Hepatocyte (in vitro differentiated cells): ENCODE measurements at places on chromosomes 6 and 20. TPM values are rescaled to one million over a fixed set of nuclear protein-coding genes. Genes with fewer than 3 reads are reported as not detected.

The PRR18 gene
- total RNA-seq = 0.77 and 1.0 TPM in 2 replicates

The CD83 gene
- total RNA-seq = 3.9 and 6.2 TPM in 2 replicates

The DEFB124 gene
- not detected in 2 replicates for total RNA-seq

The CSNK2B gene
- 155 and 185 TPM in 2 replicates for total RNA-seq

The SAPCD1 gene
- 1.4 and 4.1 TPM in 2 replicates for total RNA-seq

The TREM2 gene
- 2.5 and 2.8 TPM in 2 replicates for total RNA-seq

The PDE7B gene
- 7.2 and 9.2 TPM in 2 replicates for total RNA-seq

The RIPPLY2 gene
- not detected in 2 replicates for total RNA-seq

The DUSP22 gene
- 21.9 and 26.3 TPM in 2 replicates for total RNA-seq

DNA sequence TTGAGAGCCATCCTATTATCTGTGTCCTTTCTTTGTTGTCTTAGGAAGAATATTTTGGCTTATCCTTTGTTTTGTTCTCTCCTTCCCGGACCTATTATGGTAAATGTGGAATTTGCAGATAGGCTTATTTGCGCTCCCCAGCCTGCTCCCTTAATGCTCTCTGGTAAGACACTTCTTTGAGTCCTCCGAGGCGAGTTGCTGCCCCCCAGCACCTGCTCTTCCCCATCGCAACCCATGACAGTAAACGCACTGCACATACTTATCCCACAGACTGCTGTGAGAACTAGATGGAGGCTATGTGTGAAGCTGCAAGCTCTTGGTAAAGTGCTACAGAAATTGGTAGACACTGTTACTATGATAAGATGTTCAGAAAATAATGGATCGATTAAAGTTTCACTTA is 47.0 kb upstream of the ESR1 start:
- peaks cover 10% of the 10 kb centered on the region for H3K4me1 ChIP-seq
- no peak overlapping the region for H3K4me3 ChIP-seq
- no peak overlapping the region for H3K27ac ChIP-seq
- H3K27me3 ChIP-seq = no peaks in the 10 kb centered on the region
- DNase-seq = no peak

GRCh38 chr6:51062166-51062722 is 243.6 kb downstream of the TFAP2B start:
- DNase-seq = no peak
- no peaks in the 10 kb centered on the region for H3K27me3 ChIP-seq
- no peak overlapping the region for H3K4me3 ChIP-seq
- no peaks in the 10 kb centered on the region for H3K36me3 ChIP-seq

DNA sequence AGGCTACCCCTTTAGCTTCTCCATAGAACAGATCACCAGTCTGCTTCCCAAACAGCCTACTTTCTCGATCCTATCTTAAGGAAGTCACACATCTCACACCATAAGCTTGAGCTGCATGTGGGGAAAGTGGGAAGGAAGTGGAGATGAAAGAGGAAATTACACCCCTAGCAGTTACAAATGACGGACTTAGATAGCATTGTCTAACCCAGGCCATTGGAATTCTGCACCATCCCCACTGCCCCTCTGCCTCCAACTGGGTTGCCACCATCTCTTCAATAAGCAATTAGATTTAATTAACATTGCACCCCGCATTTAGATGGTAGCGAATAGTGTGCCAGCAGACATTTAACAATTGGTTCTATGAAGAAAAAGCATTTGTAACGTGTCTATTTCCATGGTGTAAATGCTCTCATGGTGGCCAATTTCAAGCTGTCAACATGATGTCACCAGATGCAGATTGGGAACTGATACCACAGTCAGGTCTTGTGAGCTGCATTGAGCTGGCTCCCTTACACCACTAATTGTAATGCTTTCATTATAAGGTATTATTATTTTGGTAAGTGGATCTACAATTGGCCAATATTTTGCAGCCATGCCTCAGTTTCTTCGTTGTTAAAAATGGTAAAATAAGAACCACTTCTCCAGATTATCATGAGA is 124.7 kb downstream of the CD24 start:
- no peaks in the 10 kb centered on the region for H3K4me1 ChIP-seq
- H3K27me3 ChIP-seq = no peaks in the 10 kb centered on the region
- H3K4me3 ChIP-seq = no peak overlapping the region
- no peaks in the 10 kb centered on the region for H3K36me3 ChIP-seq
- DNase-seq = no peak
- H3K27ac ChIP-seq = no peak overlapping the region

GRCh38 chr6:21801446-21802174 is 208.1 kb downstream of the SOX4 start:
- no peaks in the 10 kb centered on the region for H3K36me3 ChIP-seq
- H3K27ac ChIP-seq = peak overlapping the region; percentile 33
- no peak for DNase-seq
- no peaks in the 10 kb centered on the region for H3K4me1 ChIP-seq
- no peak overlapping the region for H3K4me3 ChIP-seq
- H3K27me3 ChIP-seq = no peaks in the 10 kb centered on the region

- H3K4me3 ChIP-seq = peak overlapping the region; percentile 65
- H3K27me3 ChIP-seq = no peaks in the 10 kb centered on the region
- DNase-seq = peak; percentile 54
- H3K36me3 ChIP-seq = no peaks in the 10 kb centered on the region
Measured at GRCh38 chr20:24991897-24992486, 559 bp downstream of the APMAP start.

- no peak overlapping the region for H3K4me3 ChIP-seq
- H3K36me3 ChIP-seq = no peaks in the 10 kb centered on the region
- no peaks in the 10 kb centered on the region for H3K4me1 ChIP-seq
- no peaks in the 10 kb centered on the region for H3K27me3 ChIP-seq
- no peak for DNase-seq
- no peak overlapping the region for H3K27ac ChIP-seq
Measured at GRCh38 chr6:122393351-122393896, 6.0 kb upstream of the HSF2 start.

DNA sequence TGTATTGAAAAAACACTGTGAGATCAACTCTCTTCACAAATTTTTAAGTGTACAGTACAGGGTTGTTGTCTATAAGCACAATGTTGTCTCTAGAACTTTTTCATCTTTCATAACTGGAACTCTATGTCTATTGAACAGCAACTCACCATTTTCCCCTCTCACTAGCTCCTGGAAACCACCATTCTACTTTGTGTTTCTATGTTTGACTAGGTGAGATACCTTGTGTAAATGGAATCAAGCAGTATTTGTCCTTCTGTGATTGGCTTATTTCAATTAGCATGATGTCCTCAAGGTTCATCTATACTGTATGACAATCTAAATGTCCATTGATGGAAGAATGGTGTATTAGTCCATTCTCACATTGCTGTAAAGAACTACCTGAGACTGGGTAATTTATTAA is 210.1 kb upstream of the FUT9 start:
- no peaks in the 10 kb centered on the region for H3K36me3 ChIP-seq
- no peak for DNase-seq
- H3K4me1 ChIP-seq = peaks cover 3% of the 10 kb centered on the region
- H3K27me3 ChIP-seq = no peaks in the 10 kb centered on the region
- no peak overlapping the region for H3K27ac ChIP-seq

- no peaks in the 10 kb centered on the region for H3K27me3 ChIP-seq
- DNase-seq = no peak
- no peak overlapping the region for H3K4me3 ChIP-seq
- H3K4me1 ChIP-seq = no peaks in the 10 kb centered on the region
- no peaks in the 10 kb centered on the region for H3K36me3 ChIP-seq
- no peak overlapping the region for H3K27ac ChIP-seq
Measured at GRCh38 chr6:156585859-156586258, 191.3 kb upstream of the ARID1B start.

DNA sequence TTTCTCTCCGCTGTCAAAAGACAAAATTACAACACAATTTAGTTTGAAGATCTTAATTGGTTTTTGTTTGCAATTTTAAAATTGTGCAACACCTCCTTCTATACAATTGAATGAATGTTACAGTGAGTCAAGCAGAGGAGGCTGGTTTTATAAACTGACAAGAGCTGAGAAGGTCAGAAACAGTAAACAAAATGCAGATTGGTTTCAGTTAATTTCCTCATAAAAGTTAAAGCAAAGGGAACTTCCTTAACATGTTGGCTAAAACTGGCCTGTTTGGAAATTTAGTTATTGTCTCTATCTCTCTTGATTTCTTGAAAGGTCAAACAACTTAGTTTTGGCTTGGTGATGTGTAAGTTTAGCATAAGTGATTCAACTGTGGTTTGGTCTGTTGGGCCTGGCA is 22.2 kb downstream of the KHDC1L start:
- no peak overlapping the region for H3K27ac ChIP-seq
- no peaks in the 10 kb centered on the region for H3K27me3 ChIP-seq
- no peaks in the 10 kb centered on the region for H3K4me1 ChIP-seq
- DNase-seq = no peak

DNA sequence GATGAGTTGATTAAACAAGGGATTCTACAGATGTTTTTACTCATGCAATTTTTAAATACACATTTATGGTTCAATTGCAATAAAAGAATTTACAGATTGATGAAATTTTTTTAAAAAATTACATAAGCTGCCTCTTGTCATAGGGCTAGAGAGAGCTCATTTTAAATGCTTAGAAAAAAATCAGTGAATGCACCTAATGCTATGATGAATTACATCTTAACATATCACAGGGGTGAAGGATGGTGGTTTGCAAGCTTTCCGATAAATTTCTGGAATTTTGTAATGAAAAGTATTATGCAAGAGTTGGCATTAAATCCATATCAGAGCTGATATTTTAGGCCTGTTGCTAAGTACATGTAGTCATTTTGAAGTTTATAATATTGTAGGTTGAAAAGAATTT is 29.6 kb downstream of the DSE start:
- H3K4me1 ChIP-seq = peaks cover 16% of the 10 kb centered on the region
- H3K4me3 ChIP-seq = no peak overlapping the region
- H3K27me3 ChIP-seq = no peaks in the 10 kb centered on the region
- H3K27ac ChIP-seq = no peak overlapping the region

- H3K27me3 ChIP-seq = no peaks in the 10 kb centered on the region
- H3K4me3 ChIP-seq = no peak overlapping the region
- DNase-seq = no peak
Measured at GRCh38 chr20:46375771-46376170, 30.6 kb downstream of the ELMO2 start.

- no peaks in the 10 kb centered on the region for H3K36me3 ChIP-seq
- no peak overlapping the region for H3K27ac ChIP-seq
- peaks cover 13% of the 10 kb centered on the region for H3K4me1 ChIP-seq
- H3K27me3 ChIP-seq = peaks cover 34% of the 10 kb centered on the region
- no peak for DNase-seq
- H3K4me3 ChIP-seq = no peak overlapping the region
Measured at GRCh38 chr20:4247898-4248858, 232.8 kb upstream of the RNF24 start.

DNA sequence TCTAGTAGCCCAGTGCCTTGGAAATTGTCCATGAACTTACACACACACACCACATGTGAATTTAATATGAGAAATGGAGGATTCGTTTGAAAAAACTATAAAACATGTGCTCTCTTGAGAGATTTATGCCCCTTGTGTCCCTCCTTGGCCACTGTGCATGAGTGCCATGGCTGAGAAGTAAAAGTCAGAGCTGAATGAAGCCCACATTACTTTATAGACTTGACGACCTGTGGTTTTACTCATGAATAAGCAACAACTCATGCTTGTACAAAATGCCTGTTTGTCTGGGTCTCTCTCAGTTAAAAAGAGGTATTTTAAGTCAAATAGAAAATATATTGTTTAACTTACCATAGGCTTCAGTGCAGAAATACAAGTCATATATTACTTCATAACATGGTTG is 102.7 kb downstream of the KCNQ5 start:
- no peak for DNase-seq
- no peaks in the 10 kb centered on the region for H3K4me1 ChIP-seq
- no peaks in the 10 kb centered on the region for H3K36me3 ChIP-seq

DNA sequence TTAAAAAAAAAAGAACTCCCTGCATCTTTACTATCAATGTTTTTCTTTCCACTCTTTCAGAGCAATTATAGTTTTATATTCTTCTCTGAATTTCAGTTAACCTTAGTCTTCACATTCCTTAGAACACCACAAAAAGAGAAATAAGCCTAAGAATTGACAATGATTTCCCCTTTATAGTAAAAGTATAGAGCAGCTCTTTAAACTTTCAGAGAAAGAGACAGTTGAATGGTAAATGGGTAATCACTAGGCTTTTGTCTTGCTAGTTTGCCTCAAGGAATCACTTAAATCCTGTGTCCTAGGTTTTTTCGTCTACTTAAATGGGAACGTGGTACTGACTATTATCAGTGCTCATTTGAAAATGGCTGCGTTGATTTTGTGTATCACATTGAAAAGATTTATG is 31.8 kb downstream of the SLX4IP start:
- no peaks in the 10 kb centered on the region for H3K27me3 ChIP-seq
- H3K4me3 ChIP-seq = no peak overlapping the region
- no peak for DNase-seq
- H3K4me1 ChIP-seq = peaks cover 7% of the 10 kb centered on the region
- peak overlapping the region; percentile 9 for H3K27ac ChIP-seq
- H3K36me3 ChIP-seq = no peaks in the 10 kb centered on the region

DNA sequence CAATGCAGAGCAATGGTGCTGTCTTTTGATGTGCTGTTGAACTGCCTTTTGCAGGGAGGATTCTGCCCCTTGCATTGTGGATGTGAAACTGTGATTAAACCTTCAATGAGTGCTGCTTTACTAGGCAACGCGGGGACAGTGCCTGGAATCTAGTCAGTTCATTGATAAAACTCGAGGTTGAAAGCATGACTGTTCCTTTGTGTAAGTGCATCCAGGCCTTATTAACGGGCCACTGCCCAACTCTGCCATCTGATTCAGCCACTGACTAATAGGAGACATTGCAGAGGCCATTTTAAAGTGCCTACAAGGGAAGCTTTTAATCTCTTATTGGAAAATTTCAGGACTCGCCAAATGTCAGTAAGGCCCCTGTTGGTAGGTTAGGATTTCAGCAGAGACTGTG is 49.3 kb downstream of the SLC35F1 start:
- H3K4me3 ChIP-seq = no peak overlapping the region
- DNase-seq = no peak
- H3K27me3 ChIP-seq = no peaks in the 10 kb centered on the region
- no peaks in the 10 kb centered on the region for H3K4me1 ChIP-seq
- H3K36me3 ChIP-seq = no peaks in the 10 kb centered on the region

GRCh38 chr6:169589293-169589692 is 112.5 kb downstream of the WDR27 start:
- no peaks in the 10 kb centered on the region for H3K27me3 ChIP-seq
- H3K27ac ChIP-seq = no peak overlapping the region
- no peak overlapping the region for H3K4me3 ChIP-seq
- H3K36me3 ChIP-seq = no peaks in the 10 kb centered on the region
- H3K4me1 ChIP-seq = no peaks in the 10 kb centered on the region
- no peak for DNase-seq

DNA sequence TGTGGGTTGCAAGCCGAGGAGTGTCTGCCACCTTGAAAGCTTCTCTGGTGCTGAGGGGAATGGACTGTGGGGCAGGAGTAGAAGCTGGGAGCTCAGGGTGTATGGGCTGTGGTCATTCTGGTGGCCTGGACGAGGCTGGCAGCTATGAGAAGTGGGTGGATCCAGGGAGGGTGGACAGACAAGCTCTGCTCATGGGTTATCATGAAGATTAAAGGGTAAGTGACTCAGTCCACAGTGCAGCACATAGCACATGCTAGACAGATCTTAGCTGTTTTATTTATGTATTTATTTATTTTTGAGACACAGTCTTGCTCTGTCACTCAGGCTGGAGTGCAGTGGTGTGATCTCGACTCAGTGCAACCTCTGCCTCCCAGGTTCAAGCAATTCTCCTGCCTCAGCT is 13.8 kb downstream of the RSPO4 start:
- no peak for DNase-seq
- no peak overlapping the region for H3K4me3 ChIP-seq
- no peaks in the 10 kb centered on the region for H3K36me3 ChIP-seq
- no peaks in the 10 kb centered on the region for H3K27me3 ChIP-seq
- H3K27ac ChIP-seq = no peak overlapping the region

- no peak overlapping the region for H3K4me3 ChIP-seq
- H3K27me3 ChIP-seq = peaks cover 13% of the 10 kb centered on the region
- H3K4me1 ChIP-seq = peaks cover 4% of the 10 kb centered on the region
- DNase-seq = no peak
- no peaks in the 10 kb centered on the region for H3K36me3 ChIP-seq
Measured at GRCh38 chr20:10170261-10170660, 48.4 kb upstream of the SNAP25 start.

GRCh38 chr6:127547904-127548649 is 28.9 kb upstream of the C6orf58 start:
- no peak overlapping the region for H3K4me3 ChIP-seq
